ENCODE measurements at places on chromosomes 6 and 20.
A peak's percentile ranks its signal among the peaks of the same experiment; 100 is the strongest.

DNA sequence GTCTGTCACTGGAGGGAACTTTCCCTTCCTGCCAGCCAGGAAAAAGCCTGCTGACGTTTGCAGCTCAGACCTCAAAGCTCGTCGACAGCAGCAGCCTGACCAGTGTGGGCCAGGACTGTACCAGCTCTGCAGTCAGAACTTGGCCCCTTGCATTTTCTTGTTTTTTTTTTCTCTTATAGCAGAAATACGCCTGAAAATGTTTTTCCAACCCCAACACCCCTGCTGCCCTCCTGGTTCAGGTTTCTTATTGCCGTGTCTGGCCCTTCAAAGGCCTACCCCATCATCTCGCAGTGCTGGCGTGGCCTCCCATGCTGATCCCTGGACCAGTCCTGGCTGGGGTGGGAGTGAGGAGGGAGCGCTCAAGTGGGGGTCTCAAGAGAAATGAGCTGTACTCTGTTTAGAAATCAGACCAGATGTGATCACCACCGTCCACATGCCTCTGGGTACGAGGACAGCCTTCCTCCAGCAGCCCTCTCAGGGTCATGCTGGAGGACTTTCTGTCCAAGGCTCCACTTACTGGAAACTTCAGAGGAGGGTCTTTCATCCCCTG is 169.0 kb downstream of the FOXC1 start:
- no peak for DNase-seq

- no peak for DNase-seq
Observed at GRCh38 chr6:139941826-139942225, 567.4 kb upstream of the CITED2 start.

- DNase-seq: no peak
Observed at GRCh38 chr6:134415656-134416055, 97.7 kb upstream of the SGK1 start.

- no peak for DNase-seq
Observed at GRCh38 chr20:32477594-32478512, 107.3 kb downstream of the NOL4L start.

- DNase-seq: no peak
Observed at GRCh38 chr6:3284436-3284876, 25.7 kb downstream of the PSMG4 start.

- no peak for DNase-seq
Observed at GRCh38 chr20:18989736-18990474, 176.3 kb downstream of the SCP2D1 start.

GRCh38 chr6:145336119-145336518 is 399.2 kb downstream of the EPM2A start:
- DNase-seq: no peak

DNA sequence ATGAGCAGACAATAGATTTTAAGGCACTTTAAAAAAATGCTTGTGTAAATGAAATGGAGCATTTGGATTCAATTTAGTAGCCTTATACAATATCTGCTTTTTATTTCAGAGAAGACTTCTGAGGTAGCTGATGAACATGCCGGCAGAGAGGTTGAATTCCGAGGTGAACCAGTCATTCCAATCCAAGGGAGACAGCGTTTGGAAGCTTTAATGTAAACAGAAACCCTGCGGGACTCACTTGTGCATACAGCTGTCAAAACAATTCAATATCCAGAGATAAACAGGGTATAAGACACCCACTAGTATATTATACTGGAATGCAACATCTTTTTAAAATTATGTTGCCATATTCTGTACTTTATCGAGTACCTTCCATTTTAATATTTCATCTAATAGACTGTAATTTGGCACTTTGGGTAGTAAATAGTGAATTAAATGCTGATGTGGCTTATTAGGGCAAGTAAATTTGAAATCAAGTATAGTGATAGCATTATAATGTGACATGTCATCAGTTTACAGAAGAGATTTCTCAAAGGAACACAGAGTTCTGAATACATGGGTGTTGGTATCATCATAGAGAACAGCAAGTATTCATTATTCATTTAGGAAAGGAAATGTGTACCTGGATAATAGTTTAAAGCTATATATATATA is 347.7 kb downstream of the PRKN start:
- no peak for DNase-seq

- peak; percentile 23 for DNase-seq
Observed at GRCh38 chr6:148144917-148145521, 197.6 kb upstream of the SASH1 start.

DNA sequence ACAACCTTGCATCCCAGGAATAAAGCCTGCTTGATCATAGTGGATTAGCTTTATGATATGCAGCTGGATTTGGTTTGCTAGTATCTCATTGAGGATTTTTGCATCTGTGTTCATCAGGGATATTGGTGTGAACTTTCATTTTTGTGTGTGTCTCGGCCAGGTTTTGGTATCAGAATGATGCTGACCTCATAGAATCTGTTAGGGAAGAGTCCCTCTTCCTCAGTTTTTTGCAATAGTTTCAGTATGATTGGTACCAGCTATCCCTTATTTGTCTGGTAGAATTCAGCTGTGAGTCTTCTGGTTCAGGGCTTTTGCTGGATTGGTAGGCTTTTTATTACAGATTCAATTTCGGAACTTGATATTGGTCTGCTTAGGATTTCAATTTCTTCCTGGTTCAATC is 132.5 kb downstream of the ZFAND3 start:
- DNase-seq: no peak

DNA sequence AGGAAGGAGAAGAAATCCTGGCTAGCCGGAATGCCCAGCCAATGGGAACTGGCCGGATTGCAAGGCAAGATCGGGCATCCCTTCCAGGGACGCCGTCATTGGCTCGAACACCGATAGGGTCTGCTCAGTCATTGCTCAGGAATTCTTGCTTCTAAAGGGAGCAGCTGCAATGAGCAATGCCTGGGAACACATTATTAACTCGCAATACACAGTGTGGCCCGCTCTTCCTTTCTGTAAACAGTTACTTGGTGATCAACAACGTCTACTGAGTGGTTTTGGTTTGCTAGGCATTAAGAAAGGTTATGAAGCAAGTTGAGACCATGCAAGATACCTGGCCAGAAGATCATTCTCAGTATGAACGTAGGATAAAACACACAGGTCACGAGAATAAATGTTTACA is 165.4 kb upstream of the CITED2 start:
- no peak for DNase-seq

GRCh38 chr20:24040896-24041459 is 52.4 kb upstream of the GGTLC1 start:
- DNase-seq: no peak

- DNase-seq: no peak
Observed at GRCh38 chr6:30810813-30811339, 66.5 kb upstream of the IER3 start.

- DNase-seq: no peak
Observed at GRCh38 chr6:44257753-44258324, 511 bp upstream of the SLC35B2 start.

DNA sequence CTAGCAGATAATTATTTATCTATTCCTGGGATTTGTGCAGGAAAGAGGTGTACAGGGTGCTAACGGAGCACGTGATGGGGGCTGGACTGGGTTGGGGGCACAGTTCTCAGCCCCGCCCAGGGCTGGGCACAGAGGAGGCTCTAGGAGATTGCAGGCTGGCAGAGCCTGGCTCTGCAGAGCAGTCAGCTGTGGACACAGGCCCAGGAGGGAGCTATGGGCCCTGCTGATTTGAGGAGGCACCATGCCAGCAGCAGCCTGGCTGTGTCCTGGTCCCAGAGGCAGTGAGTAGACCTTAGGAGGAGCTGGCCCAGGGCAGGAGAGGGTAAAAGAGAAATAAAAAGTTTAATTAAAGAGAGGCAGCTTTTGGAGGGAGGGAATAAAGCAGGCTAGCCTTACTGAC is 19.3 kb downstream of the MAFB start:
- no peak for DNase-seq

- DNase-seq: no peak
Observed at GRCh38 chr6:2669067-2669700, 81.5 kb downstream of the MYLK4 start.

DNA sequence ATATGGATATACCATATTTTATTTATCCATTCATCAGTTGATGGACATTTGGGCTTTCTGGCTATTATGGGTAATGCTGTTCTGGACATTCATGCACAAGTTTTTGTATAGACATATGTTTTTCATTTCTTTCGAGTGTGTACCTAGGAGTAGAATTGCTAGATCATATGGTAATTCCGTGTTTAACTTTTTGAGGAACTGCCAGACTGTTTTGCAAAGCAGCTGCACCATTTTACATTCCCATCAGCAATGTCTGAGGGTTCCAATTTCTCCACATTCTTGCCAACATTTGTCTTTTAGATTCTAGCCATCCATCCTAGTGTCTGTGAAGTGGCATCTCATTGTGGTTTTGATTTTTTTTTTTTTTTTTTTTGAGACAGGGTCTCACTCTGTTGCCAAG is 20.8 kb downstream of the SRC start:
- DNase-seq: no peak

DNA sequence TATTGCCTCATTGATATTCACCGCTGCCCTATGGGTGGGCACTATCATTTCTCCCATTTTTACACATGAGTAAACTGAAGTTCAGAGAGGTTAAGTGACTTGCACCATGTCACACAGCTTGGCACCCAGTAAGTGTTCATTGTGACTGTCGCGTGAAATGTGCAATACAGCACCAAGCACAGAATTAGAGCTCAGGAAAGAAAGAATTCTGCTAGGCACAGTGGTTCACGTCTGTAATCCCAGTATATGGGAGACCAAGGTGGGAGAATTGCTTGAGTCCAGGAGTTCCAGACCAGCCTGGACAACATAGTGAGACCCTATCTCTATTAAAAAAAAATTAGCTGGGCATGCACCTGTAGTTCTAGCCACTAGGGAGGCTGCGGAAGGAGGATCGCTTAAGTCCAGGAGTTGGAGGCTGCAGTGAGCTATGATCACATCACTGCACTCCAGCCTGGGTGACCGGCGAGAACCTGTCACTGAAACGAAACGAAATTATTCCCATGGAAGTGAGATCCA is 626 bp downstream of the SLC13A3 start:
- no peak for DNase-seq

DNA sequence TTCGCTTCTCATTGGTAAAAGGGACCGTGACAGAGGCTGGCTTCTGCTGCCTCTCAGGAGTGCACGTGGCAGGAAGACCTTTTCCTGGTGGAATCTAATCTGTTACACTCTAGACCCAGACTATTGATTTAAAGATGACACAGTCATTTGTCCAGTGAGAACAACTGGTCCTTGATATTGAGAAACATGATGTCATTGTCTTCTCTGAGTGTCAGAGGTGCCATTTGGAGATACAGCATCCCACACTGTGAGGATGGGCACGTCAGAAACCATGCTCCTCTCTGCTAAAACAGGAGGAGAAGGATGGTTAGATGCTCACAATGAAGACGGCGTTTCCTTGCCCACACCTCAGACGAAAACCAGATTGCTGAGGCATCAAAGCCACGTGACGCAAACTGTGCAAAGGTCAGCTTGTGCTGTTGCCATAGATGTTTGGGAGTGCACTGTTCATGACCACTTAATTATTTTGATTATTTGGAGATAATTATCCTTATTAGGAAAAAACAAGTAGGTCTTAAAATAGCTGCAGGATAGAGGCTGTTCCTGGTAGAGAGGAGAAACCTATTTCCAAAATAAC is 169.0 kb downstream of the SMOC2 start:
- DNase-seq: no peak

DNA sequence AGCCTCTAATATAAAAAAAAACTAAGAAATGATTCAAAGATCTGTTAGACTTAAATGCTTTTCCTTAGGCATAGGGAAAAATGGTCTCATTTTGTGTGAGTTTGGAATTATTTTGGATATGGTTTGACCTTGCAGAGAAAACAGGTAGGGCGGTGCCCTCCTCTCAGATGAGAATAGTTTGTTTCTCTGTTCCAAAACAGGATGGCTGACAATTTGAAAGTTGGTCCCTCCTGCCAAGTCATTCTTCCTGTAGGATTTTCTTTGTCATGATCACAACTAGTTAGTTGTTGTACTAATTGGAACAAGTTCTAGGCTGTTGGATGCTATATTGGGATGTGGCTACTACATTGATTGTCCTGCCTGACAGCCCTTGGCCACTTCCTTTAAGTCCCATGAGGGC is 108.6 kb downstream of the BCKDHB start:
- DNase-seq: no peak

GRCh38 chr20:63361519-63362435 is 628 bp upstream of the CHRNA4 start:
- DNase-seq: no peak

- DNase-seq: no peak
Observed at GRCh38 chr6:139833592-139833991, 459.1 kb upstream of the CITED2 start.

DNA sequence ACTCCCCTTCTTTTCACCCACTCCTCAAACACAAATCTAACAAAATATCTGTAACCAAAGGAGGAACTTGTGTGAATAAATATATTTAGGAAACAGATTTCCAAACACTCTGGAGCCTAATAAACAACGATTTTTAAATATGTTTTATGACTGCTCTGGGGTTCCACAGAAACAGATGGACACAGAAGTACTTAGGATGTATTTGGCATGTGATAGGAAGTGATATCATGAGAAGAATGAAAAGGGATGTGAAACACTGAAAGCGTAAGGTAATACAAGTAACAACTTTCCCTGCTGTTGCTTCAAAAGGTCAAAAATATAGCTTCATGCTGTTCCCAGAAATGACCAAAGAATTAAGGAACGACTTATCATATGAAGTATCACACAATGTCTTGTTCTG is 26.1 kb upstream of the ENPP1 start:
- DNase-seq: no peak

GRCh38 chr6:120869397-120869796 is 464.9 kb downstream of the TBC1D32 start:
- no peak for DNase-seq

GRCh38 chr20:1894471-1894950 is 696 bp upstream of the SIRPA start:
- no peak for DNase-seq

GRCh38 chr6:85866758-85867401 is 224.2 kb upstream of the SYNCRIP start:
- no peak for DNase-seq

- no peak for DNase-seq
Observed at GRCh38 chr6:16205377-16206144, 32.8 kb upstream of the GMPR start.

DNA sequence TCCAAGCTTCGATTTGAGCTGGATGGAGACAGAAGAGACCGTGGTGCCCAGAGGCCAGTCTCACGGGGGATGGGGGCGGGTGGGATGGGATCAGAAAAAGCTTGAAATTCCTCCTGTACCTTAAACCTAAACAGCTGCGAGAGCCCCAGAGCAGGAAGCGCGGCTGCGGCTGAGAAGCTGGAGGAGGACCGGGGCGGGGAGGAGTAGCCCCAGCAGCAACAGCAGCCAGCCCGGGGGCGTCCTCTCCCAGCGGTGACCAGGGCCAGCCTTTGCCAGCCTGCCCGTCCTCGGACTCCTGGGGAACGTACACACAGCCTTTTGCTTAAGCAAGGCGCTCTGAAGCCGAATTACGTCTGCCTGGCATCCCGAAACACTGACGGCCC is 17.4 kb upstream of the PRDM13 start:
- no peak for DNase-seq

Measured in activated T-helper 1 cell treated with anti-CD3 and anti-CD28 coated beads, Interleukin-2, amount 50 U/mL, for 16 hours (primary cell).